ENCODE measurements at places on chromosomes 3 and 15.

DNA sequence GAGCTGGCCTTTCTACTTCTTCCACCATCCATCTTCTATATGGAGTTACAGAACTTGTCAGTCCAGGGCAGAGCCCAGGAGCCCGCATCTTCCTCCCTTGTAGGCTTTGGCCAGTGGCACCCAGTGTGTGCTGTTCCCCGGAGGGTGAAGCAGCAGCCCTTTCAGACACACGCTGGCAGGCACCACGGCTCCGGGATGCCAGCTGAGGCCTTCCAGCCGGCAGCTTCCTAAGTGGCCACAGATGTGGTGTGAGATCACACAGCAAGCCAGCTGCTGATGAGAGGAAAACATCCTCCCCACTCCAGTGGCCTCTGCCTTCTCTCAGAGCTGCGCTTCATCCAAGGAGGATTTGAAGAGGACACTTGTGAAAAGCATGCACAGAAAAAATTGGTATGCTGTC, 24.1 kb downstream of the CRABP1 start:
- no peak for DNase-seq

- no peak for DNase-seq
Measured at GRCh38 chr3:131485119-131485518, 17.7 kb downstream of the MRPL3 start.

DNA sequence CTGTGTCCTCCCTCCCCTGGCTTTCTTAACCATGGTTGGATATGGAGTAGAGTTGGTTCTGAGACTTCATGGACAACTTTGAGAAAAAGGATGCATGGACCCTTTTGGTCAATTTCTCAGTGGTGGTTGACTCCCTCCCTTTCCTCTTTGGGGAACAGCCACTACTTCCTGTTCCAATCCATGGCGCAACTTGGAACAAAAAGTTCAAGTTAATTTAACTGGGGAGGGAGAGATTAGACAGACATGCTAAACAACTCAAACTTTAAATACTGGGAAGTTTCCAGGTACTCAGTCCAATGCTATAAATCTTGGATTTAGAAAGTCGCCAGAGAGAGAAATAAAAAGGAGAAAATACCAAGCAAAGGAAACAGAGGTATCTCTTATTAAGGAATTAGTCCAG, 202.2 kb downstream of the PDZRN3 start:
- no peak for DNase-seq

GRCh38 chr3:39226106-39226741, 33.8 kb upstream of the XIRP1 start:
- DNase-seq, result no peak

- DNase-seq, result no peak
Measured at GRCh38 chr3:168094580-168094876, 1.2 kb downstream of the GOLIM4 start.

- DNase-seq, result peak; percentile 57
Measured at GRCh38 chr3:46812237-46812791, 50.9 kb downstream of the MYL3 start.

GRCh38 chr3:129623447-129624118, 17.1 kb upstream of the PLXND1 start:
- DNase-seq, result peak; percentile 97

- no peak for DNase-seq
Measured at GRCh38 chr3:46334741-46335478, 19.0 kb upstream of the CCR2 start.

- peak; percentile 77 for DNase-seq
Measured at GRCh38 chr15:71800835-71801745, 9.3 kb upstream of the NR2E3 start.

GRCh38 chr15:99603828-99604227, 38.0 kb downstream of the MEF2A start:
- peak; percentile 10 for DNase-seq

DNA sequence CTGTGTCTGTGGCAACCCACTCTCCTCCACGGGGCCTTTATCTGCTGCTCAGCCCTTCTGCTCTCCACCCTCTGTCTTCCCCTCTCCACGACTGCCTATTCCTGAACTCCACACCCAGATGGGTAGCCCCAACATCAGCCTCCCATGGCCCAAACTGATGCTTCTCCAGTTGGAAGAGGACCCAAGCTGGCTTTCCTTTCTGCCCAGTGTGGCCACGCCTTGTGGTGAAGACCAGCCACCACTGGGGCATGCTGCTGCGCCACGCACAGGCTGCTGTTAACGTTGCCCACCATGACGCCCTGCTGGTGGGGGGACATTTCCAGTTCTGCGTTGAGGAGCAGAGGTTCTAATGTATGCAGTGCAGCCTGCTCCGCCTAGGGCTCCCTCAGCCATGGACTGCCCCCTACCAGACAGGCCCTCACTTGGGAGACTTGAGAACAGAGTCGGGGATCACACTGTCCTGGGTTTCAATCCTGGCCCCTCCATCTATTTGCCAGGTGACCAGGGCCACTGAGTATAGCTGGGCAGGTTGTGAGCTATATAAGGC, 26.9 kb downstream of the CFAP100 start:
- DNase-seq, result no peak

DNA sequence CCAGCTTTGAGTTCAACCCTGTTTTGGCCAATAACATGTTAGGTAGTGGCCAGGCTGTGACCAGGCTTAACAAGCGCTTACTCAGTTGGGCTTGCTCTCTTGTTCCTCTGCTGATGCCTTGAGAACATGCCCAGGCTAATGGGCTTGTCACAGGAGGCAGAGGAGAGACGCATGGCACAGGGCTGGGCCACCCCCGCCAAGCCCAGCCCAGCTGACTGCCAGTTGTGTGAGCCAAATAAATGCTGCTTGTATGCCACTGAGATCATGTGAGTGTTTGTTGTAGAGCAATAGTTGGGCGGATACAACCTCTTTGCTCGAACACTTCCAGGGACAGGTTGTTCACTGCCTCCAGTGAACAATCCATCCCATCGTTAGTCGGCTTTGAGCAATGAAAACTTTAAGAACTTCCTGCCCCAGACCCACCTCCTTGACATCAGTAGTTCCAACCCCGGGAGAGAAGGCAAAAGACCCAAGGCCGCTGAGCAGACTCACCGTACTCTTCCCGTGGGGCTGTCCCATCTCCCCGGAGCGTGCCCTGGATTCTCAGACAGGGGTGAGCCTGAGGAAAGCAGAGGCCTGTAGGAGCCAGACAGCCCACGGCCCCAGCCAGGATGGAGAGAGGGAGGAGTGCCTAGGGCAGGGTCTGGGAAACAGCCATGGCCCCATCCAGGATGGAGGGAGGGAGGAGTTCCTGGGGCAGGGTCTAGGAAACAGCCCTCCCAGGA, 4.1 kb downstream of the PLA2G4F start:
- no peak for DNase-seq

- no peak for DNase-seq
Measured at GRCh38 chr15:80508783-80509182, 104.6 kb downstream of the ARNT2 start.

- DNase-seq, result no peak
Measured at GRCh38 chr3:13075318-13075717, 2.1 kb upstream of the IQSEC1 start.

- no peak for DNase-seq
Measured at GRCh38 chr3:48408823-48409281, 21.0 kb downstream of the PLXNB1 start.

DNA sequence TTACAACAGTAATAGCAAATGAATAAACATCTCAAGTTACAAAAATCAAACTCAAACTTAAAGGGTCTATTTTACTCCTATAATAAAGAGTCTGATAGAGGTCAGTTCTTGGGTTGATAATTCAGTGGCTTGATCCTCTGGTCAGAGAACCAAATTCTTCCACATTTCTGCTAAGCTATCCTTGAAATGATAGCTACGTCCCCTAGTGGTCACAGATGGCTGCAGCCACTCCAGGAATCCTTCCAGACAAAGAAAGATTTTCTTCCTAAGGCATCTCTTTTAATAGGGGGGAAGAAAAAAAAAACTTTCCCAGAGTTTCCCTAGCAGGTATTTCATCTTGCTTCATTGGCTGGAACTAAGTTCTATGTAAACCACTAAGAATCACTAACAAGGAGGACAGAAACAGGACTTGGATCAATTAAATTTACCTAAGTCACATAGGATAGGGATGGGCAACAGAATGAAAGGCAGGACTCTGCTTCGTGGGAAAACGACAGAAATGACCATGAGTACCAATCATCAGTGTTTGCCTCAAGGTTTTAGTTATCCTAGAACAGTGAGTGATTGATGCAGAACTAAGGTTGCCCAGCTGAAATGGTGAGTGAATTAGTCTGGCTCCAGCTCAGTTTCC, 160.7 kb downstream of the STAC start:
- no peak for DNase-seq

GRCh38 chr15:86834115-86834863, 754.6 kb downstream of the AGBL1 start:
- no peak for DNase-seq

GRCh38 chr15:97504031-97504792, 456.3 kb upstream of the ARRDC4 start:
- peak; percentile 97 for DNase-seq

DNA sequence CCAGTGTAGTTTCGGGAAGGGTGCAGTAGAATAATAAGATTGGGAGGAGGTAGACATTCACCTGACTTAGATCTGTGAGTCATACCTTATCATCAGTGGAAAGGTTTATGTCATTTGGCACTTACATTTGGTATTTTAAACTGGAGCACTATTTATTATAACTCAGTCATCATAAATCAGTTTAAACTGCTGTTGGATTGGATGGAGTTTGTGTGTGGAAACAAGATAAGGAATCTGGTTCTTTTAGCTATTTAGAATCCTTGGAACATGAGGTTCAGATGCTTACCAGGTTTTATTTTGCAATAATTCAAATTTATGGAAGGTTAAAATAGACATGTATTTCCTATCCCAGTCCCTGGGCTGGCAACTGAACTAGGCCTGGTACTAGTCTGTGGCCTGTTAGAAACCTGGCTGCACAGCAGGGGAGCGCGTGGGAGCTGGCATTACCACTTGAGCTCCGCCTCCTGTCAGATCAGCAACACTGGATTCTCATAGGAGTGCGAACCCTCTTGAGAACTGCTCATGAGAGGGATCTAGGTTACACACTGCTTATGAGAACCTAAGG, 34.5 kb downstream of the ZFAND6 start:
- peak; percentile 75 for DNase-seq

DNA sequence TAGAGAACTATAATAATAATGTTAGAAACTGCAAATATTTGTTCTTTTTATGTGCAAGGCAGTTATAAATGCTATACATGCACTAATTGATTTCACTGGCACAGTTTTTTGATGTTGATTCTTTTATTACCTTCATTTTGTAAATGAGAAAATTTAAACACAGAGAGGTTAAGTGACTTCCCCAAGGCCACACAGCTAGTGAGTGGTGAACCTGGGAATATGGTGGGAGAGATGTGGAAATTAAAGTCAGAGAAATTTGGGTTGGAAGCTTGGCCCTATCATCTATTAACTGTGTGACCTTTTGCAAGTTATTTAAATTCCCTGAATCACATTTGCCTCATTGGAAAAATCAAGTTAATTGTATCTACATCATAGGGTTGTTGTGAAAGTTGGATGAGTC, 39.6 kb upstream of the AKAP13 start:
- no peak for DNase-seq

DNA sequence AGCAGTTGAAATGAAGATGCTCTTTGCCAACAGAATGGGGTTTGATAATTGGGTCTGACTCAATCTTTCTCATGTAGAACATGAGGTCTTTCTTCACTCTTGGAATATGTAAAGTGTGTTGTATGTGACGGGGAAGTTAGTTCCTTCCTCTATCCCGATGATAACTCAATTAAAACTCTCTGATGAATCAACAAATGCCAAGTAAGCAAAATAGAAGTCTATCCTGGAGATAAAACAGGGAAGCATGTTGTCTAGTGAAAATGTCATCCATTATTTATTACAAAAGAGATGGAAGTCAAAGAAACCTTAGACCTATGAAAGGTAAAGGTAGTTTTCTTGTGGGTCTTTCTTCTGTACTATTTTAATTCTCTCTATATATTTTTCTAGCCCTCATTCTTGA, 274.2 kb upstream of the ARRDC4 start:
- no peak for DNase-seq

GRCh38 chr15:51004103-51004551, 90.6 kb downstream of the TNFAIP8L3 start:
- no peak for DNase-seq

GRCh38 chr3:31952205-31952604, 28.9 kb downstream of the OSBPL10 start:
- DNase-seq, result no peak

- peak; percentile 77 for DNase-seq
Measured at GRCh38 chr3:48919215-48920138, 835 bp downstream of the ARIH2 start.

GRCh38 chr3:4814904-4815574, 164.2 kb upstream of the BHLHE40 start:
- DNase-seq, result no peak

DNA sequence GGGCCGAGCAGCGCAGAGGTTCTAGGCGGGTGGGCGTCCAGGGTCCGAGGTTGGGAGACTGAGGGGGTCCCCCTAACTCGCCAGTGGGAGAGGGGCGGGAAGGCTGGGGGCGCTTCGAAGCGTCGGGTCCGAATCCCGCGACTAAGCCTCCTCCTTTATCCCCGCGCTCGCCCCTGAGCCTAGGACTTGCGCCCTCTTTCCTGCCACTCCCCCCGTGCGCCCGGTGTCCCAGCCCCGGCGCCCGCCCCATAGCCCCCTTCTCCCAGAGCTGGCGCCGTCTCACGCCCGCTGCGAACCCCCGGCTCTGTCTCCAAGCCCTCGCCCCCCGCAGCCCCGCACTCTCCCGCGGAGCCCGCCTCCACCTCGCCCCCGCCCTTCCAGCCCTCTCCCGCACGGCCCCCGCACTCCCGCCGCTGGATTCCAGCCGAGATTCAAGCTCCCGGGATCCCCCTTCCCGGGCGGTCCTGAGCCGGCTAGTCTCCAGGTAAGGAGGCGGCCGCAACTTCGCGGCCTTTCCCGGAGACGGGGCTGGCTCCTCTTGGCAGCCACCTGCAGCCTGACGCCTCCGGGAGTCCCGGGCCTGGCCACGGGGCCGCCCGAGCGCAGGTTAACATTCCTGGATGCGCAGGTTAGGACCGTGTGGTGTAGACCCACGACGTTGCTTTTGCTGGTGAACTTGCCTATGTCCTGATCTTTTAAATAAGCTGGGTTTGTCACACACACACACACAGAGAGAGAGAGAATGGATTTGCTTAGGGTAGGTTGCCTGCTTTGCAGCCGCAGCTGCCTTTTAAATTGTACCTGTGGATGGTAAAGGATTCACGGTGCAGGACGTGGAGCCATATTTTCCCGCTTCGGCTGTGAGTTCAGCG, 563 bp downstream of the PXYLP1 start:
- peak; percentile 16 for DNase-seq

DNA sequence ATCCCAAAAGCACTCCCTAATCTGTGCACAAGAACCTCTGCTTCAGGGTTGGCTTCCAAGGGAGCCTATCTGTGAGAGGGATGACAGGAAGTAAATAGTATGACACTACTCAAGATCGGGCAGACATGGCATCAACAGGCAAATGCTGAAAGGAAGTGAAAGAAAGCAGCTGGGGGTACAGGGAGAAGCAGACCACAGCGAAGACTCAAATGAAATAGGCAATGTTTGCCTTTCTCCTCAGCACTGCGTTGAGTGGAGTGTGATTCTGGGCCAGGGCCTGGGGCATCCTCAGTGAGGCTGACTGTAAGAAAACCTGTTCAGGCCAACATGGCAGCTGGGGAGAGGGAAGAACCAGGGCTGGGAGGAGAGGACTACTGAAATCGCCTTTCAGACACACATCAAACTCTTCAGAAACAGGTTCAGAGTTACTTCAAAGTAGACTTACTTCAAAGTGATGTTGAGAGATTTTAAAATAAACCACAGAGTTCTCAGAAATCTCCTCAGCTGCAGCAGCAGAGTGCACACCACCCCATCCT, 96.6 kb downstream of the SLC9A9 start:
- DNase-seq, result no peak
